ENCODE measurements at places on chromosomes 1 and 21. TPM values are rescaled to one million over a fixed set of nuclear protein-coding genes. Genes with fewer than 3 reads are reported as not detected.

Gene COL16A1
- 26.6 TPM for total RNA-seq

Gene RNU1-3
- under 0.01 TPM for total RNA-seq

Gene THEM5
- not detected for total RNA-seq

Gene CENPS
- total RNA-seq, result 18.5 TPM

Gene LYPLAL1
- total RNA-seq, result 9.7 TPM

Gene KCNE2
- total RNA-seq, result not detected

Gene FHL3
- 30.0 TPM for total RNA-seq

Gene RNF207
- 13.6 TPM for total RNA-seq

Gene UBL4B
- total RNA-seq, result not detected

Gene PCNX2
- 30.8 TPM for total RNA-seq

Gene PATJ
- 35.1 TPM for total RNA-seq

Gene TRIM45
- total RNA-seq, result 16.9 TPM

Gene GPX7
- 91.3 TPM for total RNA-seq

Gene NUP133
- total RNA-seq, result 31.4 TPM

Gene GREM2
- under 0.01 TPM for total RNA-seq

Gene BATF3
- total RNA-seq, result 0.79 TPM

Gene SNAP47
- 67.1 TPM for total RNA-seq

Gene CALML6
- total RNA-seq, result 1.2 TPM

Gene PLEKHO1
- total RNA-seq, result 22.8 TPM

Gene ARHGAP30
- 2.5 TPM for total RNA-seq

Gene TINAGL1
- 13.3 TPM for total RNA-seq

Gene PYCR2
- 28.2 TPM for total RNA-seq

Measured in placental epithelial cell (primary cell).